ENCODE measurements at places on chromosomes 1 and 21. TPM values are rescaled to one million over a fixed set of nuclear protein-coding genes. Genes with fewer than 3 reads are reported as not detected.
A peak's percentile ranks its signal among the peaks of the same experiment; 100 is the strongest.

GRCh38 chr1:176073524-176074157, 133.4 kb downstream of the COP1 start:
- H3K36me3 ChIP-seq: peaks cover 5% of the 10 kb centered on the region
- H3K4me1 ChIP-seq: no peaks in the 10 kb centered on the region
- peak; percentile 42 for DNase-seq
- no peak overlapping the region for H3K4me3 ChIP-seq
- no peaks in the 10 kb centered on the region for H3K27me3 ChIP-seq

DNA sequence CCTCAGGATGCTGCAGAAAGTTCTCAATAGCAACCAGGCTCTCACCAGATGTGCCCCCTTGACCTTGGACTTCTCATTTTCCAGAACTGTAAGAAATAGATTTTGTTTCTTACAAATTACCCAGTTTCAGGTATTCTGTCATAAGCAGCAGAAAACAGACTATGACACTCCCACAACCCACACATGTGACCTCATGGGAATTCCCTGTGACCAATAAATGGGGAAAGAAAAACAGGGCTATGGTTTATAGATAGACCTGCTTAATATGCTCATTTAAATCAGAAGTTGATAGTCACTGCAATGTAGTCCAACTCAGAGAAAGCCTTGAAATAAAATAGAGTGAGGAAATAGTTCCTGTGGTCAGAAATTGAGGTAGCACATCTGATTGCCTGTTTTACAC, 380.9 kb upstream of the PTBP2 start:
- no peak for DNase-seq
- no peak overlapping the region for H3K4me3 ChIP-seq
- H3K27ac ChIP-seq: no peak overlapping the region
- 0 out of 2 replicates have a peak, but pooled peaks cover 6% of the 10 kb centered on the region for H3K4me1 ChIP-seq
- no peaks in the 10 kb centered on the region for H3K27me3 ChIP-seq

DNA sequence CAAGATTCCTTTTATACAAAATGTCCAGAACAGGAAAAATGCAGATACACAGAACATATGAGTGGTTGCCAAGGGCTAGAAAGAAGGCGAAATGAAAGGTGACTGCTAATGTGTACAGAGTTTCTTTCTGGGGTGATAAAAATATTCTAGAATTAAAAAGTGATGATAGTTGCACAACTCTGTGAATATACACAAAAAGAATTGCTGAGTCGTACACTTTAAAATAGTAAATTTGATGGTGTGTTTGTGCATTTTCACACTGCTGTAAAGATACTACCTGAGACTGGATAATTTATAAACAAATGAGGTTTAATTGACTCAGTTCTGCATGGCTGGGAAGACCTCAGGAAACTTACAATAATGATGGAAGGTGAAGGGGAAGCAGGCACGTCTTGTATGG, 23.9 kb downstream of the KLHDC7A start:
- no peak for DNase-seq
- no peaks in the 10 kb centered on the region for H3K36me3 ChIP-seq
- H3K27me3 ChIP-seq: no peaks in the 10 kb centered on the region
- no peak overlapping the region for H3K4me3 ChIP-seq
- H3K27ac ChIP-seq: no peak overlapping the region
- H3K4me1 ChIP-seq: no peaks in the 10 kb centered on the region

DNA sequence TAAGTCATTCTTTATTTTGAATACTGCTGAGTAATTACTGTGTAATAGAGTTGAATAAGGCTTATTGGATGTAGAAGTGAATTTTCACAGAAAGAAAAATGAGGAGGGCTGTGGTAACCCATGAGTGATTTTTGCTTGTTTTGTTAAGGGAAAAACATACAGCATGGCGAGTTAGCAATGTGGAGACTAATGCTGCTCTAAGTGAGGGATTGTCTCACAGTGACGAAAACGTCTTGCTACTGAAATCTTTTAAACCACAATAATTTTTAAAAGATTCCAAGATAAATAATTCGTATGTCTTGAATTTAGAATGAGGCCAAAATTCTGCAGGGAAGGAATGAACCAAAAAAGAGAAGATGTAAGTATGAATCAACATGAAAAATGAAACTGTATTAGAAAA, 16.2 kb upstream of the PLA2G4A start:
- H3K4me1 ChIP-seq: no peaks in the 10 kb centered on the region
- no peak overlapping the region for H3K27ac ChIP-seq
- no peaks in the 10 kb centered on the region for H3K36me3 ChIP-seq
- no peaks in the 10 kb centered on the region for H3K27me3 ChIP-seq

- no peaks in the 10 kb centered on the region for H3K36me3 ChIP-seq
- H3K27me3 ChIP-seq: peaks cover 9% of the 10 kb centered on the region
- no peak for DNase-seq
- H3K27ac ChIP-seq: no peak overlapping the region
- H3K4me1 ChIP-seq: peaks cover 3% of the 10 kb centered on the region
Measured at GRCh38 chr1:111565079-111565478, 54.5 kb upstream of the RAP1A start.

The ZNF695 gene
- total RNA-seq: 17.4 TPM
